HL-60 (cell line): ENCODE measurements at places on chromosomes 4 and X.

GRCh38 chr4:183610033-183610432 is 49.0 kb downstream of the RWDD4 start:
- DNase-seq = no peak

- DNase-seq = no peak
Observed at GRCh38 chr4:110122201-110122600, 76.2 kb downstream of the ELOVL6 start.

DNA sequence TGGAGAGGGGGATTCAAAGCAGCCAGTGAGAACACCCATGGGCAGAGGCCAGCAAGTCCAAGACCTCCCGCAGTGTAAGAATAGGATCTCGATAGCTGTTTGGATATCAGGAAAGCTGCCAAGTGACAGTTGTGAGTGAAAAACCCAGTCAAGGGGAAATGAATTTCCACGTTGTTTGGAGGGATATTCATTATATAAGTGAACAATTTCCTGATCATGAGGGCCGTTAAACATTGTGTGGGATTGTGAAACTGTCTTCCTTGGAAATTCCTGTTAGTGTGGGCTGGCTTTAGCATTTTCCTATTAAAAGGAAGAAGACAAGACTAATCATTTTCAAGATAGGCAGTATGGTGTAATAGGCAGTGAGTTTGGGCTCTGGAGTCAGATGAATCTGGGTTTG is 15.0 kb downstream of the CLDN2 start:
- DNase-seq = no peak

- DNase-seq = no peak
Observed at GRCh38 chrX:13764281-13764680, 29.7 kb downstream of the OFD1 start.

DNA sequence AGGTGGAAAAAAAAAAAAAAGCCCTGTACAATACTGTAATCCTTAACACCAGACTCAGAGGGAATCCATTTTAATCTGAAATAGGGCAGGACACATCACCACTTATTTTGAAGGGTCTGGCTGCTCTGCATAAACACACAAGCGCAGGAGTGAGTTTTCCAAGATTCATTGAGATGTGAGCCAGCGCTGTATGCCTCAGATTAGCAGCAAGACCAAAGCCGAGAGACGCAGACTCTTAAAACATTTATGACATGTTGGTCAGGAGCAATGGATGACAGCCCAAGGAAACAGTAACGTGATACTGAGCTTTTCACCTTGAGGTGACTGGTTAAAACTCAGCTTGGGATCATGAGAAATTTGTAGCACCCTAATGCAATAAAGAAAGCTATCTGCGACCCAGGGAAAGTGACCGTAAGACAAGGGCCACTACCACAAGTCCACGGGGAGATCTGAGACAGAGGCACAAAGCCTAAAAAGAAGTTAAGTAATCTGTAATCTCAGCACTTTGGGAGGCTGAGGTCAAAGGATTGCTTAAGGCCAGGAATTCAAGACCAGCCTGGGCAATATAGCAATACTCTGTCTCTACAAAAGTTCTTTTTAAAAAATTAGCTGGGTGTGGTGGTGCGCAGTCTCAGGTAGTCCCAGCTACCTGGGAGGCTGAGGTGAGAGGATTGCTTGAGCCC is 210.6 kb downstream of the COL25A1 start:
- no peak for DNase-seq

- DNase-seq = no peak
Observed at GRCh38 chrX:15848576-15848975, 6.0 kb downstream of the AP1S2 start.

GRCh38 chrX:51494409-51494808 is 2.0 kb downstream of the NUDT11 start:
- no peak for DNase-seq

DNA sequence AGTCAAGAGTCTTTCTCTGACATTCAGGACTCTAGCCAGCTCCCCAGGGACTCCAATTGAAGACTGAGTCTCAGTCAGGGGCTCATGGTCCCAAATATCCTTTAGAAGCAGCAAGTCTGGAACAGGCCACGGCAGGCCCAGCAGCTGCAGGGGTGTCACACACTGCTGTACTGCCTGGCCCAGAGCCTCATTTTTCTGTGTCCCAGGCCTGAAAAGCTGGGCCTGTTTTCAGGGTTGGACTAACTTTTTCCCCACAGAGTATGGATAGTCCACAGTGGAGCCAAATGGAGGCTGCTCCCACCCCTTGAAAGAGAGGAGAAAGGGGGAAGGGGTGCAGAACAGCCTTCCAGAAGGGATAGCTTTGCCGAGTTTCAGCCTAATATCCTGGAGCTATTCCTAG is 146.8 kb upstream of the NALF2 start:
- no peak for DNase-seq
